ENCODE measurements at places on chromosomes 1 and 21. TPM values are rescaled to one million over a fixed set of nuclear protein-coding genes. Genes with fewer than 3 reads are reported as not detected.

The CHIA gene
- not detected for total RNA-seq

The LCE1C gene
- total RNA-seq: not detected

The GBP6 gene
- total RNA-seq: 0.17 TPM

The SZRD1 gene
- 81.0 TPM for total RNA-seq

The FAM78B gene
- total RNA-seq: 0.32 TPM

The SYCP1 gene
- not detected for total RNA-seq

The S100A1 gene
- not detected for total RNA-seq

The BRDT gene
- total RNA-seq: 0.44 TPM

The C1orf21 gene
- 0.61 TPM for total RNA-seq

The RNU1-3 gene
- 3,866 TPM for total RNA-seq

The CLDN8 gene
- not detected for total RNA-seq

The NCMAP gene
- not detected for total RNA-seq

DNA sequence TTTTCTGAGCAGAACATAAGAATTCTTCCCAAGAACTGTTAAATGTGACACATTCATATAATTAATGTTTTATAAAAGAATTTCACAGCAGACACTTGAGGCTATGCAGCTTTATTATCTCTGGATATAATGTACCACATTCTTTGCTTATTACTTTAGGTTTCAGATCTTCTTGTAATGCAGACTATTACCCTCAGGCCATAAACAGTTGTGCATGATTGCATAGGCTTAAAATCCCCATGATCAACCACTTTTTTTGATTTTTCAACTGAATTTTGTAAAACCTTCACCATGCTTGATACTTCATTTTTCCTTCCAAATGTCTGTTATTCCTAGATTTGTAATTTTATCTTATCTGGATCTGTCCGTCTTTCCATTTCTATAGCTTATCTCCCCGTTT, 1355.7 kb downstream of the BRINP3 start:
- no peak for DNase-seq

DNA sequence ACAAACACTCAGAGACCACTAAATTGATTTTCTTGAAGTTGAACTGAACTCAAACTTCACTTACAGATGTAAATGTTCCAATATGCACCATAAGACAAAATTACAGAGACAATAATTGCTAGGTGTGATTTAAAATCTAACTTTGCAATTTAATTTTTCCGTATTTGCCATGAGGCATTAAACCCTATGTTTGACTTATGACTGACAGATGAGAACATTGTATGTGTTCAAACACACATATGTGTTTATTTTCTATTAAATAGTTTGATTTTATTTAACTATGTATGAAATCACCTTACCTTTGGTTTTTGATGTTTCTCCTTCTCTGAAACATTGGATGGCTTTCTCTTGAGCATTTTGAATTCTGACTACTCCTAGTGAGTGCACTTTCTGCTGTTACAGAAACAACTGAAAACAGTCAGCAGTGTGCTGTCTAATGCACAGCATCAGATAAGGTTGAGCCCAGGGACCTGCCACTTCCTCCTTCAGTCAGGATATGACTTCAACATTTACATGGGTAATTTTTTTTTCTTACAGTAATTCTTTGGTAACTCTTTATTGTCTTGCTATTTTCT, at the start of gene SAMSN1:
Gene SAMSN1 (minus strand): TSS at position 410 of the 575 bp plus-strand sequence. CDS start 54 bp downstream, at position 356.
- peak; percentile 86 for DNase-seq

DNA sequence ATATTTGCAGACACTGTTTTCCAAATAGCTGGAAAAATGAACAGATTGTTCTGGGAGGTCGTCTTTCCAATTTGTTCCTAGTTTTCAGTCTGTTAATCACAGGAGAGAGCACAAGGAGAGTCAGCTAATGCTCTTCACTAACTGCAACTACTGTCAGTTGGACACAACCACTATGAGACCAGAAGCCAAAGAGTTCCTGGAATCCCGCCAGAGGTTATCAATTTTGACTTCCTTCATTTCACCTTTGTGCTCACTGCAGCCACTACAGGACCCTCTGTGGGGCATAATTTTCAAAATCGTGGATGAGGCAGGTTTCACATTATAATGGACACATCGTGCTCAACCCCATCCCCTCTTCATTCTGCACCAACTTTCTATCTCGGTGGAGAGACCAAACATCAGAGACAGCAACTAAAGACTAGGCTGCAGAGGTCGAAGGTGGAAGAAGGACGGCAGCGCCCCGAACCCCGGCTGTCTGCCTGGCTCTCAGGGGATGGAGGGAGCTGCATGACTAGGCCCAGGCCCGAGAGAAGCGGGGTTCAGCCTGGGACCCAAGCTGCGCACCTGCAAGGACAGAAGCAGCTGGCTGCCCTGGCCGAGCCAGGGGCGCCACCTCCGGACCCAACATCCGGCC, 602 bp downstream of the KIAA0319L start:
- DNase-seq: no peak

DNA sequence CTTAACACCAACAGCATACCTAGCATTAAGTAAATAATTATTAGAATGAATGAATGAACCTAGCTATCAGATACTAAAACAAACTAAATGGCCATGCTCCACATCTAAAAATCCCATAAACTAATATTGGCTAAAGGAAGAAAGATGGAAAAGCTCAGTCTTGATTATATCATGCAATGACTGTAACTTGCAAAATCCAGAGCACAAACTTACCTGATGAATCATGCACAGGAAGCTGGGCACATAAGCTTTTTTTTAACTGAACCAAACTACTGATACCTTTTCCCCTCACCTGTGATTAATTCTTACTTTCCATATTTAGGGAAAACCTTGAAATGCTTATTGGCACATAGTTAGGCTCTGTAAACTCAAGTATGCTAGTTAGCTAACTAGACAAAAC, 70.2 kb downstream of the KIF14 start:
- DNase-seq: no peak

- DNase-seq: no peak
These were observed 292.4 kb downstream of the GRIK1 start for GRCh38 chr21:29647353-29647781.

- no peak for DNase-seq
These were observed 11.4 kb upstream of the SPSB1 start for GRCh38 chr1:9281071-9281827.

GRCh38 chr1:3803905-3804626, 7.8 kb upstream of the LRRC47 start:
- no peak for DNase-seq

DNA sequence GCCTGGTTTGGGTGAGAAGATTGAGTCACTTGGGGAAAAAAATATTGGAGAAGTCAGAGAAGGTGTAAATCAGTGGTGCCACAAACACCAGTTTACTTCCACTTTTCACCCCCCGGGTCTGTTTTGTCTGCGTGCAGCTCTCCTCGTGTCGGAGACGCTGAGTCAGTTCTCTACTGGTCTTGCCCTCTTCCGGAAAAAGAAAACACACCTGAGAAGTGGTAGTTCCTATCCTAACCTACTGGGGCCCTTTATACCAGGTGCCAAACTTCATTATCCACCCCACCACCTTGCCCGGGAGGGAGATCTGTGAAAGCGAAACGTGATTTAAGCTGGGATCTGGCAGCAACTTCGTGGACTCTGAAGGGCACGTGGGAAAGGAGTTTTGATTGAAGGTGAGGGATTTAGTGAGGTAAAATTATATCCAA, 855 bp upstream of the IVNS1ABP start:
- peak; percentile 84 for DNase-seq

GRCh38 chr1:109793089-109793485, 29.4 kb upstream of the EPS8L3 start:
- no peak for DNase-seq

- no peak for DNase-seq
These were observed 2.8 kb downstream of the ITPKB start for GRCh38 chr1:226736001-226736907.

DNA sequence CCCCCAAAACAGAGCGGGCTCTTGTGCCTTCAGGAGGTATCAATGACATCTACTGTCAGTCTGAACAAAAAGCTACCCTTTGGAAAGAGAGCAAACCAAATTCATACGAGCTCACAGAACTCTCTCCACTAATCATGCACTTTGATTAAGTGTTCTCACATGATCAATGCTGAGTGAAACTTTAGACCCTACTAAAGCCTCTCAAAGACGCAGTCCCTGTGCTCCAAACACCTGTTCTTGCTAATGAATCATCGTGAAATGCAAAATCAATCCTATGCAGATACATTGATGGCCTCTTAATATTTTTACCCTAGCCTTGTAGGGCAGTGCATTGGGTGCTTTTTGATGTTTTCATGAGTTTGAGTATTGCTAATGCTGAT, 113.4 kb downstream of the ZBTB18 start:
- DNase-seq: no peak

DNA sequence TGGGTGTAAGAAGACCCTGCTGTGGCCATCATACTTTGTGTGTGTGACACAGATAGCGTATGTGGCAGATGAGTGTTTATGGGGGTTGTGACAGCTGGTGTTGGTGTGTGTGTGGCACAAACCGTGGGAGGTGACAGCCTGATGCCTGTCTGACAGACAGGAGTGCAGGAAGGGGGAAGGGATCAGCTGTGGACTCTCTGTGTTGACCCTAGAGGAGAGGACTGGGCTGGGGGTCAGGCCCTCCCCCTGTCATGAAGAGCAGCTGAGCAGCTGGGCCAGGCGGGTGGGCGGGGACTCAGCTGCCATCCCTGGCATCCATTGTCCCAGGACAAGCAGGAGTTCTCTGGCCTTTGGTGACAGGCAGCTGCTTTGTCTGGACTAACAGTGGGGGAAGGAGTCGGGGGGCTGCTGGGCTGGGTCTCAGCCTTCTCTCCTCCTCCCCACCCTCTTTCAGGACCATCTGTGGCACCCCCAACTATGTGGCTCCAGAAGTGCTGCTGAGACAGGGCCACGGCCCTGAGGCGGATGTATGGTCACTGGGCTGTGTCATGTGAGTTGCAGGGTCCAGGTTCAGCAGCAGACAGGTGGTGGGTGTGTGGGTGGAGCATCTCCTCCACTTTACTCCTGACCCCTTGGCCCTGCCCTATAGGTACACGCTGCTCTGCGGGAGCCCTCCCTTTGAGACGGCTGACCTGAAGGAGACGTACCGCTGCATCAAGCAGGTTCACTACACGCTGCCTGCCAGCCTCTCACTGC, 2.3 kb downstream of the PLK3 start:
- no peak for DNase-seq

DNA sequence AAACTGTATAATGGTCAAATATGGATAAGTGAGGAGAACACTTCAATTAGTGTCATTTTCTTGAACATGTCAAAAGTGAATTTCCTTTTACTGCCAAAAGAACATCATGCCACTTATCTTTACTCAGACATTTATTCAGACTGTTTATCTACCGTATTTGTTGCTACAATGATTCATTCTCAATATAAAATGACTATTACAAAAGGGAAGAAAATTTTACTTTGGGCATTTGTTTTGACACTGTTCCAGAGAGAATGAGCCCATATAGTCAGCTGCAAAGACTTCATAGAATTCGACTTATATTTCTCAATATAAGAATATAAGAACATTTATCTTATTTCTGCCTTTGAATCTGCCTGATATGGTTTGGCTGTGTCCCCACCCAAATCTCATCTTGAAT, 1699.1 kb downstream of the BRINP3 start:
- no peak for DNase-seq

- DNase-seq: no peak
These were observed 35.4 kb downstream of the KIAA1614 start for GRCh38 chr1:180947901-180948640.

DNA sequence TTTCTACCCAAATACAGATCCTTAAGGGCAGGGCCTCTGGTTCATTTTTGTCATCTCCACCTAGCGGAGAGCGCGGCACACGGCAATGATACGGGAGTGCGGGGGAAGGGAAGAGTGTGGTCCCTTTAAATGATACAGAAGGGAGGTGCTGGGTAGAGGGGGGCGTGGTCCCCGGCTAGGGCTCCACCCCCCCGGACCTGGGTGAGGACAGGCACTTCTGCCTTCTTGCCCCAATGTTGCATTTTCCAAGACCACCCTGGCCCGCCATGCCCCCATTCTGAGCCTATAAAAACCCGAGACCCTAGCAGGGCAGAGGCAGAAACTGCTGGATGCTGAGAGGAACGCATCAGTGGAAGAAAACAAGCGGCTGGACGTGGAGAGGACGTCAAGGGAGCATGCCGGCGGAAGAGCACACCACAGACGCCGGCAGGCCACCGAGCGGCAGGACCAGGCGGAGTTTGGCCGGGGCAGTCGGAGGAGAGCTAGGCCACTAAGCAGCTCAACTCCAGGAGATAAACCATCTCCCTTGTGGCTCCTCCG, 30.0 kb downstream of the LRRC3 start:
- peak; percentile 27 for DNase-seq

DNA sequence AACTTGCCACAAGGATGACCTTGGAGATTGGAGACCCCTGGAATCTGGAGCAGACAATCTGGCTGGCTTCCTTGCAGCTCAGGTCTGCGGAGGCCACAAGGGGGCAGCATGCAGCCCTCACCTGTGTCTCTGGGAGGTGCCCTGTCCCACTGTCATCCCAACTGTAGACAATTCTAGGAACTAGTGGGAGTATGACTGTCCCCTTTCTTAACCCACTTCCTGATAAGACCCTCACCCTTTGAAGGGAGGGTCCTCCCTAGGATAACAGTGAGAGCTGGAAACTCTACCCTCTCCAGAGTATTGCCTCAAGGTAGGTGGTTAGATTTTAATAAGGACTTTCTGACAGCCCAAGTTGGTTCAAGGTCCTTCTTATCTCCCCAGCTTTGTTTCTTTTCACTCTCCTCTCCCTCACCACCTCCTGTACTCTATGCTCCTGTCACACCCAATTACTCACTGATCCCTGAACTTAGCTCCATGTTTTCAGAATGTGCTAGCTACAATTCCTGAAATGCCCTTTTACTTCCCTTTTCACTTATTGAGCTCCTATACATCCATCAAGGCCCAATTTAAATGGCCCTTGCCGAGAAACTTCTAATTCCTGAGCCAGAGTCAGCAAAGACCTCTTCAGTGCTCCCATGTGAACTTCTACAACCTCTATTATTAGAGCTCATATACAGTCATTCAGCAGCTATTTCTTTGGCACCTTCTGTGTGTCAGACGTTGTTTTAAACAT, 9.2 kb upstream of the KCNQ4 start:
- peak; percentile 48 for DNase-seq

DNA sequence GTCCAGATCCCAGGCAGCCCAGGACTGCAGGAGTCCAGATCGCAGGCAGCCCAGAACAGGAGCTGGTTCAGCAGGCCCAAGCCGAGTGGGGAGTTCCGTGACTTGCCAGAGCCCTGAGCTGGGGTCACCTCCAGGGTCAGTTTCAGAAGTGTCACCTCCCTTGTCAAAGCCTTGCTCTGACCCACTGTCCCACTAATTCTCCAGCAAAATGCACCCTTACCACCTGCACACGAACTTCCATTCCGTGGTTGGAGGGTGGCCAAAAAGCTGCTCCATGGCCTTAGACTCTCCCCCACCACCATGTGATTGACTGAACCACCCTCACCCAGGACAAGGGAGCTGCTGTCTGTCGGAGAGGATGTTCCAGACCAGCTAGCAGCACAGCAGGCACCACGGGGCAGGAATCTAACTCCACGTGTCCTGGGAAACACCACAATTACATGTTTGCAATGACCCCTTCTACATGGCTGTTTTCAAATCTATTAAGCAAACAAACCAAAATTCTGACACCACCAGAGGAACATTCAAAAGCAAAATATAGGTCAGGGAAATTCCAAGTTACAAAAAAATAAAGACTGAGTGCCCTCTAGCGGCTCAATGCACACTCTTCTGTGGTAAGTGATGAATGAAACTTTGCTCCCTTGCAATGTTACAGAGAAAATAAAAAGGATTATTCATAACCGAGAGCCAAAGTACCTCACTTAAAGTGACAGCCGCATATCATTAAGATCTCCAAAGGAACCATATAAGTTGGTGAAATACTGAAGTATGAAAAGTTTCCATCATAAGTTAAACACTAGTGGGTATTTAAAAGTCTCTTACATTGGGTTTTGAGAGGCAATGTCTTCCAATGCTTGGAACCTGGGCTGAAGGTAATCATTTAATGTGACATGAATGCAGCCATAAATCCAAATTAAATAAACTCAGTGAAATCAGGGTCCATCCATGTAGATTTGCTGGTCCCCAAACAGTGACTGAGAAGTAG, 76.3 kb downstream of the NPHP4 start:
- DNase-seq: peak; percentile 28
